ENCODE measurements at places on chromosomes 3 and 15.

DNA sequence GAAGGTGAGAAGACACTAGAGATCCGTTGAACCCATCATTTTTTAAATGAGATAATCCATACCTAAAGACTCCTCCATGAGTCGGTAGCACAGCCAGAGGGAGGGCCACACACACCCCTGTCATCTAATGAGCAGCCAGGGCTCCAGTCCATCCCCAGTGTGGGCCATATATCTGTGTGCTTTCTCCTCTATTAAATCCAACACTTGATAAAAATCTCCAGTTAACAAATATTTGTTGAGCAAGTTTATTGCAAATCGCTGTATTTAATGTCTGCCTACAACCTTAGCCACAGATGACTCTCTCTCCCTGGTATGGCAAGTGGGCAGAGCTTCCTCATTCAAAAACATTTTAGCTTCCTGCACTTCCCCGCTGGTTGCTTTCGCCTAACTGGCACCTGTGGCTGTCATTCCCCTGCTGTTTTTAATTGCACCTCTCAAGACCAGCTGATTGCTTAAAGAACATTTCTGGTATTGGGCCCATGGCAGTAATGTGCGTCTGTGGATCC lies 82.8 kb downstream of the SMAD3 start:
- no peak for DNase-seq

DNA sequence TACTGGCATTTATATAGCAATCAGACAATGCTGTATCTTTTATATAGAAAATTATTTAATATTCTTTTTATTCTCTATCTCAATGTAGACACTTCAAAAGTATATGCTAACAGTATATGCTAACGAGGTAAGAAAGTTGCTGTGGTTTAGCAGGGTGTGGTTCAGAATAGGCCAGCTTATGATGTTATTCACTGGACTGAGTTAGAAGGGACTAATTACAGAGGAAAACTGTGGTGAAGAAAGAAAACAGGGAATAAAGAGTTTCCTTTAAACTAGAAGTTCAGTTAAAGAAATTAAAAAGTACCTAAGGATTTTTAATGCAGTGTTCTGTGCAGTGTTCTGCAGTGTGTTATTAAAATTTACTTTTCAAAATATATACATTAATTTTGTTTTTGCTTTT lies 59.4 kb downstream of the MYO9A start:
- DNase-seq = no peak

DNA sequence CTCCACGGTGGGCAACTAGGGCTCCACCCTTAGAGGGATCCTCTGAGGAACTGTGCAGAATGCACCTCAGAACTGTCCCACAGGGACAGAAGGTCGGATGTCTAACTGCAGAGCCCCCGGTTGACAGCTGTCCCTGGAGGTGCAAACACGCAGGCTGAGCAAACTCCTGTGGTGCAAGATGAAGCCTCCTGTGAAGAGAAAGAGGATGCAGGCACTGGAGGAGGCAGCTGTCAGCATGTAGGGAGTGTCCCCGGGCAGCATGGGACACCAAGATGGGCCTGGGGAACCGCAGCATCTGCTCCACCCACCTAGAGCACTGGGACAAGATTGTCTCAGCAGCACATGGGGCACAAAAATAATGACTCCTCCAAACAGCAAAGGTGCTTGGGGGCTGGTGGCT lies 258.9 kb downstream of the ABHD5 start:
- no peak for DNase-seq

GRCh38 chr3:43525386-43525785 lies 96.4 kb downstream of the ANO10 start:
- DNase-seq = no peak

GRCh38 chr15:28889346-28889745 lies 3.6 kb downstream of the APBA2 start:
- DNase-seq = no peak

DNA sequence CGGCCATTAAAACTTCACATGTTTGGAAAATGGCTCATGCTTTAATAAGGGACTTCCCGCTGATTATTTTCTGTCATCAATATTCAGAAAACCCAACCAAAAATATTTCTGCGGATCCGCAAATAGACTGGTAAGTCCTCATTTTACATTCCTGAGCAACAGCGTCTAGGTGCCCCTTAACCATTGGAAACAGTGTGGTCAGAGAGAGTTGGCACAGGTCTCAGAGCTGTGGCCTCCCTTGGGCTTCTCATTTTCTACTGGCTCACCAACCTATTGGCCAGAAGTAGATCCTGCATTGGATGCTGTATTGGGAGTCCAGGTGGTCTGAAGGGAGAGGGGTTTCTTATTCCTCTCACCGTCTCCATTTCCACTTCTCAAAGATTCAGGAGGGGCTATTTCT lies 348.1 kb upstream of the DCBLD2 start:
- DNase-seq = no peak

GRCh38 chr15:96343113-96344059 lies 12.9 kb downstream of the NR2F2 start:
- no peak for DNase-seq

- no peak for DNase-seq
These were observed 723.3 kb upstream of the ARRDC4 start for GRCh38 chr15:97237160-97237559.

GRCh38 chr15:53808058-53808706 lies 48.7 kb upstream of the WDR72 start:
- no peak for DNase-seq
